Left kidney (tissue), 8 donors: ENCODE measurements at places on chromosomes 4 and X.

DNA sequence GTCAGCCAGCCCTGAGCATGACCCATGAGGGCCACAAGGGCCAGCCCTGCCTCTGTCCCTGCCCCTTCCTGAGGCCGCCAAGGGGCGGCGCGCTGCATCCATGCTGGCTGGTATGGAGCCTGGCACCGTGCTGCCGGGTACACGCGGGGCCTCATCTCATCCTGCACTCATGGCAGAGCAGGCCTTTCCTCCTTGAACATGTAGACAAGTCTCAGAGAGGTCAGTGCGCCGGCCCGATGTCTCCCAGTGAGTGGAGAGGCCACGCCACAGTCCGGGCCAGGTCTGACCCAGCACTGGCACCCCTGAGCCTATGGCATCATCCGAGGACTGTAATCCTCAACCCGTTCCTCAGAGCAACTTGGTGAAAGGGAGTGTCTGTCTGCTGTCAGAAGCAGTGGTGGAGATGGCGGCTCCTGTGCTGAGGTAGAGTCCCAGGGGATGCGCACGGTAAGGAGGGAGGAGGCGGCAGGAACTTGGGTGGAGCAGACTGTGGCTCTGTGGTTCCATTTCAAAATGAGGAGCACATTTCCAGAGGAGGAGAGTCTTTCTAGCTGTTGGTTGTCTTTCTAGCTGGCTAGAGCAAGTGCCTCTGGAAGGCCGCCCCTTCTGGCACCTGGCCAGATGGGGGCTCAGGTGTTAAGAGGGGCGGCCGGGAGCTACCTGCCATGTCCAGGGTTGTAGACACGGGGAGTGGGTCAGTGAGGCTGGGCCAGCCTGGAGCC lies 32.8 kb downstream of the TRMT44 start:
- no peak for DNase-seq

DNA sequence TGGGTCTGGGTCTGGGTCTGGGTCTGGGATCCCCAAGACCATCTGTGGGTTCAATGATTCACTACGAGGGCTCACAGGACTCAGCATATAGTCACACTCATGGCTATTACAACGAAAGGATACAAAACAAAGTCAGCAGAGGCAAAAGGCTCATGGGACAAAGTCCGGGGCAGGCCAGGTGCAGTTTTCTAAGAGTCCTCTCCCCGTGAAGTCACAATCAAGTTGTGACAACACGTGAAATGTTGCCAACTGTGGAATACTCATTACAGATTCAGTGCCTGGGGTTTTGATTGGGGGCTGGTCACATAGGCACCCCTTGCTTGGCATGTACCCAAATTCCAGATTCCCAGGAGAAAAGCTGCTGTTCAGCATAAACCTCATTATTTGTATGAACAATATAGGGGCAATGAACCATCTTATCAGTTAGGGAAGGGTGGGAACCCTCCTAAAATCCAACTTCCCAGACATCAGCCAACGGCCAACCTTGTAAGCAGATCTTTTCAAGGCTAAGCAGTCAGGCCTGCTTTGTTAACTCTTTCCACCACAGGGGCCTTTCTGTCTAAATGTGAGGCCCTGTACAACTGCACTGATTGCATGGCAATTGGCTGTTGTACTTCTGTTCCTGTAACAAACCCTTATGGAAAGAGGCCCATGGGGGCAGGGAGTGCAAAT lies 58.2 kb upstream of the DIPK2B start:
- no peak for DNase-seq

DNA sequence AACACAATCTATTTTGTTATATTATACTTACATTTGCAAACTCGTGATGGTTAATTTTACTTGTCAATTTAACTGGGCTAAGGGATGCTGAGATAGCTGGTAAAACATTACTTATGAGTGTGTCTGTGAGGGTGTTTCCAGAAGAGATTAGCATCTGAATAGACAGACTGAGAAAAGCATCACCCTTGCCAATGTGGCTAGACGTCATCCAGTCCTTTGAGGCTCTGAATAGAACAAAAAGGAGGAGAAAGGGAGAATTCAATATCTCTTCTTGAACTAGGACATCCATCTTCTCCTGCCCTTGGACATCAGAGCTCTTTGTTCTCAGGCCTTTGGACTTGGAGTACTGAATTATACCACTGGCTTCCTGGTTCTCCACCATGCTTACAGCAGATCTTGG lies 154.6 kb downstream of the EPHA5 start:
- no peak for DNase-seq

DNA sequence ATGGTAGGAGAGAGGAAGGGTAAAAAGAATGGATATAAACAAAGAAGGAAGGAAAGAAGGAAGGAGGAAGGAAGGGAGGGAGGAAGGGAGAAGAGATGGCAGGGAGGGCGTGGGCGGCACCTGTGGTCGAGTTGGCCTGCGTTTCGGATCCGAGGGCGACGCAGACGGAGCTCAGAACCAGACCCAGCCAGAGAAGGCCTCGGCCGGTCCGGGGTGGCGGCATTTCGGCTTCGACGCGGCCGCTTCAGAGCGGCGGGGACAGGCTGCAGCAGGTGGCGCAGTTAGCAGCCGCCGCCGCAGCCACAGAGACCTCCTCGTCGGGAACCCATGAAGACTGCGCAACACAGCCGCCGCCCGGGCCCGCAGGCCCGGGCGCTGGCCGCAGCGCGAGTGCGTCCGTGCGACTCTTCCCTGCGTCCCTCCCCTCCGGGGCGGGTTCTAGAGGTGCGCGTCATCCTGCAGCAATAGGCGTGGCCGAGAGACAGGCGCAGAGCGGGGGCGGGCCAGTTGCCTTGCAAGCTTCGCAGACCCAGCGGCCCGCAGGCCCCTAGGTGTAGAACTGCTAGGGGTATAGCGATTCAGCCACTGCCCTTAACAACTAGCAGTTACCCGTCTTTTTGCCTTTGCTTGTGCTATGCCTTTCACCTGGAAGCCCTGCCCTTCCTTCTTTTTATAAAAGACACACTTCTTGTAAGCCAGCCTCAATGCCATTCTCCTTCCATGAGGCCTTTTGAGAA lies at the start of gene IDS:
Gene IDS (minus strand): TSS at position 392 of the 737 bp plus-strand sequence. CDS start 169 bp downstream, at position 223.
- DNase-seq, result peak; percentile 86

DNA sequence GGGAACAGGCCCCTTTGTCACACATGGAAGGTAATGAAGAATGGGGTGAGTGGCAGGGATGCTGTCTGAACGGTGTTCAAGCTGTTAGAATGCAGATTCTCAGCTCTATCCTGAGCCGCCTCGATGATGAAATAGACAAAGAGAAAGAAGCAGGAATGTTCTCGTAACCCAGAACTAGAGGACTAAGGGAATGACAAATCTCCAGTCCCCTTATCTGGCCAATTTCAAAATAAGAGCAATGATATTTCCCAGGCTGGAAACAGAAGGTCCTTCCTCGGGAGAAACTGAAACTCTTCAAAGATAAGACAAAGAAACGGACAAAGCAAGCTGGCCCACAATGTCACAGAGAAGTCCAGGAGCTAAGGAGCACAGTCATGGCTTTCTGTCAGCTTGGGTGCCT lies 29.5 kb upstream of the MTNR1A start:
- DNase-seq, result no peak

DNA sequence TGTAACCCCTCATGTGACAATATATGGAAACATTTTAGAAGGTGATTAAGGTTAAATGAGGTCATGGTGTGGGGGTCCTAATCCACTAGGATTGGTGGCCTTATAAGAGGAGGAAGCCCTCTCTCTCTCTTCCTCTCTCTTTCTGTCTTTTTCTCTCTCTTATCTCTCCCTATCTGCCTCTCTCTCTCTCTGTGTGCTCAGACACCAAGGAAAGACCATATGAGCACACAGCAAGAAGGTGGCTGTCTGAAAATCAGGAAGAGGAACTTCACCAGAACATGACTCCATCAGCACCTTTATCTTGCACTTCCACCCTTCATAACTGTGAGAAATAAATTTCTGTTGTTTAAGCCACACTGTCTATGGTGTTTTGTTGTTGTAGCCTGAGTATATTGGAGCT lies 1472.2 kb downstream of the PCDH7 start:
- no peak for DNase-seq

DNA sequence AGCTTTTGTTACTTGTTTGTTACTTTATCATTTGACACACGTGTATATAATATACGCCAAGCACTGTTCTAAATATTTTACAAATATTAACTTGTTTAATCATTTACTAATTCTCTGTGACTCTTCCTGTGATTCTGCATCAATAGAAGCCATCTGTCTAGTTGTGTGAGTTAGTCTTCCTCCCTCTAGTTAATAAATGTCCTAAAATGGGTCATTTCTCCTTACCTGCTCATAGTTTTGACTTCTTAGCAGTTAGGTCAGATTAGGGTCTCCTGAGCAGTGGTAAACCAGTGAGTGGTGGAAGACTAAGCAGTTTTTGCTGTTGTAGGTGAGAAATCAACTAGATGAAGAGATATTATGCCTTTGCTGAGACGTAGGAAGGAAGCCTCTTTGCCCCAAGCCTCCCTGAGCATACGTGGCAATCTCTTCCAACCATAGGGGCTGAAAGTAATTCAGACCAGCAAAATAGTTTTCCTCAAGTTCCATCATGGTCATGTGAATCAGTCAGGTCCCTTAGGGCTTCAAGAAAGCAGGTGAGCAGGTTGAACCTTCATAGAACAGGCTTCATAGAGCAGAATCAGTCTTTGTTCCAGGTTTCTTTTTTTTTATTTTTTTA lies 38.7 kb upstream of the THOC2 start:
- DNase-seq, result no peak

DNA sequence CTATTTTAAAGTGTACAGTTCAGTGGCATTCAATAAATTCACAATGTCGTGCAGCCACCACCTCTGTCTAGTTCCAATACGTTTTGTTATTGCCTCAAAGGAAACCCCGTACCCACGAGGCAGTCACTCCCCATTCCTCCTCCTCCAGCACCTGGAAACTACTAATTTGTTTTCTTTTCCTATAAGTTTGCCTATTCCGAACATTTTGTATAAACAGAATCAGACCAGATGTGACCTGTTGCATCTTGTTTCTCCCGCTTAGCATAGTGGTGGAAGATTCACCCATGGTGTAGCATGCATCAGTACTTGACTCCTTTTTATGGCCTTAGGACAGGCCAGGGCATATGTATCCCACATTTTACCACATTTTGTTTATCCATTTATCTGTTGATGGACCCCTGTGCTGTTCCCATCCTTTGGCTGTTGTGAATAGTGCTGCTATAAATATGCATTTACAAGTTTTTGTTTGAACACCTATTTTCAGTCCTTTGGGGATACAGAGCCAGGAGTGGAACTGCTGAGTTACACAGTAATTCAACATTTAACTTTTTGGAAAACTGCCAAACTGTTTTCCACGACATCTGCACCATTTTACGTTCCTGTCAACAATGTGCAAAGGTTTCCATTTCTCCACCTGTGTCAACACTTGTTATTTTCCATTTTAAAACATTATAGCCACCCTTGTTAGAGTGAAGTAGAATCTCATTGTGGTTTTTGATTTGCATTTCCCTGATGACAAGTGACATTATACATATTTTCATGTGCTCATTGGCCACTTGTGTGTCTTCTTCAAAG lies 57.8 kb upstream of the STX18 start:
- DNase-seq, result no peak

DNA sequence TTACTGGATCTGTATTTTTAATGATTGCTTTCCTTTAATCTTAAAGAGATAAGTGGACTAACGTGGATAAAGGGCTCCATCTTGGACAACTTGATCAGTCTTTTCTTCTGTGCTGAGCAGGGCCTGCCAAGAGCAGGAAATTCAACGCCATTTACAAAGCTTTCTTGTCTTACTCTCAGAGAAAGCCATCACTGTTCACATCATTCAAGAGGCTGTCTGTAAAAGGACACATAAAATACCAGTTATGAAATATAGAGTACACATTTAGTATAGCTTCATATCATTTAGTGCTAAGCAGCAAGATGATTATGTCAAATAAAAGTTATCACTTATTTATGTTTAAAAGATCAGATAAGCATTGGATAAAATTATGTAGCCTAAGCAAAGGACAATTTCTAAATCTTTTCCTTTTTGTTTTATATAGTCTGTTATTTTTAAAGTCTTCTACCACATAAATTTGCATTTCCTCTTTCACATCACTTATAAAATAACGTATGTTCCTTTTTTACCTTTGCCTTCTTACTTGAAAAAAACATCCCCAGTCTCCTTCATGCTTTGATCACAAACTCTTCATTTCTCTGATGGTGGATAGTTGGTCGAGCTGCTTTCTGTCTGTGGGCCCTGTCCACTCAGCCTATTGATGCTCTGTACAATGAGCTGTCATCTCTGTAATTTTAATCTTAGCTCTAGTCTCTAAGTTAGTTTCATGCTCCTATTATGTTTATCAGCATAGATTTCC lies 2.1 kb upstream of the CCNG2 start:
- no peak for DNase-seq
